ENCODE measurements at places on chromosomes 7 and 10. TPM values are rescaled to one million over a fixed set of nuclear protein-coding genes. Genes with fewer than 3 reads are reported as not detected.

GRCh38 chr7:247636-248035, 42.3 kb upstream of the FOXL3 start:
- DNase-seq = no peak

DNA sequence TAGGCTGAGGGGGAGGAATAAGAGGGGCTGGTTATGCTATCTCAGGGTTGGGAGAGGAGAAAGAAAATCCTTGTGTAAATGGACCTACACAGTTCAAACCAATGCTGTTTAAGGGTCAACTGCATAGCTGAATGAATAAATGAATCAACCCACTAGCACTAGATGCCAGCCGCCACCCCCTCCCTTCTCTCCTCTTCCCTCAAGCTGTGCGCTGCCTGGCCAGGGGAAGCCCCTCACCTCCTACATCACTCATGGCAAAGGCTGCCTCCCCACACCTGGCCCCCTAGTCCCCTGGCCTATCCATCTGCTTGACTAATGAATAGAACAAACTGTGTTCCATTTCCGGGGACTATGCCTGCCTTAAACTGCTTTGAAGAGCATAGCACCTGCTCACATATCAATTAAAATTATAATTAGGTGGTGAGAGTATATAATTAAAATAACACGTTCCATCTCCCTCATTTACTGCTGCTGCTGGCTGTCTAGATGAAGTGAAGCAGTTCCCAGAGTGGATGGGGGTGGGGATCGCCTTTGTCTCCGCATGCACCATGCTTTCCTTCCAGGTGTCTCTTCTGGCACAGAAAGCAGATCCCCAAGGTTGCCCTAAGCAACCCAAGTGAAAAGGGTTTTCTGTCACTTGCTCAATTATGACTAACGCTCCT, 32.6 kb downstream of the GRID1 start:
- DNase-seq = no peak

The SLC13A1 gene
- not detected for polyA plus RNA-seq

The TCAF2 gene
- 23.3 TPM for polyA plus RNA-seq

The CTTNBP2 gene
- not detected for polyA plus RNA-seq

GRCh38 chr7:150997075-150997511, 6.3 kb downstream of the NOS3 start:
- peak; percentile 27 for DNase-seq

The LRRC27 gene
- polyA plus RNA-seq = 10.0 TPM

GRCh38 chr10:34967335-34967880, 122.7 kb downstream of the CUL2 start:
- DNase-seq = no peak

- DNase-seq = no peak
Observed at GRCh38 chr7:149714910-149715471, 58.4 kb downstream of the ZNF467 start.

All from SK-N-SH (cell line).